Activated CD8-positive, alpha-beta memory T cell treated with anti-CD3 and anti-CD28 coated beads for 48 hours (primary cell): ENCODE measurements at places on chromosomes 3 and 15.

- DNase-seq: peak; percentile 56
These were observed 4.6 kb upstream of the FBLN2 start for GRCh38 chr3:13544293-13544831.

DNA sequence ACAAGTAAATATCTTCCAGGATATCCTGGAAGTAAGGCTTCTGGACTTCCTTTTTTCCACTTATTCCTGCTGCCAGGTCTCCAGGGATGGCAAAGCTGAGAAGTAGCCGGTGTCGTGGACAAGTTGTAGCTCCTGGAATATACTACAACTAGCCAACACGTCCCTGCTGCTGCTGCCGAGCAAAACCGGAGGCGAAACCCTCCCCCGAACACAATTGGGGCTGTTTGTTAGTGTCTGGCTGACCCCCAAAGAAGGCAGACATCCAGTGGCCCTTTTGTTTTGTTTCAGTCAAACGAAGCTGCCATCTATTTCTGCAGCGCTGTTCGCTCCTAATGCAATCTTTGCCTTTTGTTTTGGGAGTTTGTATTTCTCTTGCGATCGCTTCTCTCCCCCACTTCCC lies 45.3 kb upstream of the EIF5A2 start:
- no peak for DNase-seq

GRCh38 chr3:153396581-153396980 lies 234.6 kb downstream of the RAP2B start:
- DNase-seq: no peak

DNA sequence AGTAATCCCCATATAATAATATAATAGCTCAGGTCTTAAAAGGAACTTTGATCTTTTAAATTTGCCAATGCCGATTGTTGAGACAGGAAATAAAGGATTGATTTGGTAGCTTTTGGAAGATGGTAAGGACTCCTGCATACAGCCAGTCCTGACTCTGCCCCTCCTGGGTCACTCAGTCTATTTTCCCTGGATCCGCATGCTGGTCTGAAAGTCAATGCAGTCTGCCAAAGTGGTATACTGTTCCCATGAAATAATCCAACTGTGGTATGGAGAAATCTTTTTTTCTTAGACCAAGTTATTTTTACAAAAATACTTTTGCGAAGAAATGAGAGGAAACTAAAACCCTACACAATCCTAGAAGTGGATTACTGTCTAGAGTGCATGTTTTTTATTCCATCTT lies 191.1 kb downstream of the TIGIT start:
- no peak for DNase-seq

GRCh38 chr3:77186728-77187127 lies 146.8 kb downstream of the ROBO2 start:
- no peak for DNase-seq

- DNase-seq: no peak
These were observed 12.8 kb downstream of the LRRC28 start for GRCh38 chr15:99264125-99264524.

- no peak for DNase-seq
These were observed 1000.9 kb downstream of the TUSC7 start for GRCh38 chr3:117710501-117710900.

- DNase-seq: peak; percentile 2
These were observed 36.8 kb downstream of the EHD4 start for GRCh38 chr15:41935566-41936020.

GRCh38 chr3:172749230-172749965 lies 1.1 kb upstream of the ECT2 start:
- DNase-seq: no peak
